ENCODE measurements at places on chromosomes 7 and 10. TPM values are rescaled to one million over a fixed set of nuclear protein-coding genes. Genes with fewer than 3 reads are reported as not detected.
A peak's percentile ranks its signal among the peaks of the same experiment; 100 is the strongest.

The IRF5 gene
- total RNA-seq = 7.8 TPM

The PMS2 gene
- 22.6 TPM for total RNA-seq

The ECHDC3 gene
- 0.71 TPM for total RNA-seq

- H3K36me3 ChIP-seq = no peaks in the 10 kb centered on the region
- no peak overlapping the region for H3K27ac ChIP-seq
- no peaks in the 10 kb centered on the region for H3K27me3 ChIP-seq
- no peaks in the 10 kb centered on the region for H3K4me1 ChIP-seq
- no peak for DNase-seq
- H3K4me3 ChIP-seq = no peak overlapping the region
These were observed 54.9 kb downstream of the RNLS start for GRCh38 chr10:88528201-88528600.

- H3K36me3 ChIP-seq = no peaks in the 10 kb centered on the region
- no peak overlapping the region for H3K27ac ChIP-seq
- peak; percentile 9 for DNase-seq
These were observed 34.4 kb upstream of the SLF2 start for GRCh38 chr10:100878291-100878910.
